Inflammatory macrophage treated with lipopolysaccharide for 4 hours (primary cell): ENCODE measurements at places on chromosomes 3 and 15.

- DNase-seq: no peak
Observed at GRCh38 chr3:54918516-54918915, 9.3 kb downstream of the LRTM1 start.

DNA sequence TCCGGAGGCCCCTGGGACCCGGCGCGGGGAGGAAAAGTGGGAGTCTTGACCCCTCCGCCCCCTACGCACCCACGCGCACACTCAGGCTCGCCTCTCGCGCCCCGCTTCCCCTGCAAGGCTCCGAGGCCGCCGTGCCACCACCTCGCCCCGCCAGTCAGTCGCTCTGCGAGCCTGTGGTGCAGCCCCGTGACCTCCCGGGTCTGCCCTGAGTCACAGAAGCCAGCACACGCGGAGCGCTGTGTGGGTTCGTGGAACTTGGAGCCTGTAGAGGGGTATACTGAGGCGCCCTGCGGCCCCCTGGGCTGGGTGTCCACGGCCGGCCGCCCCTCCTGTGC is 380 bp upstream of the ALS2CL start:
- DNase-seq: peak; percentile 69

GRCh38 chr15:87557881-87558280 is 698.7 kb downstream of the NTRK3 start:
- DNase-seq: no peak

GRCh38 chr15:39597751-39598185 is 16.9 kb downstream of the THBS1 start:
- DNase-seq: no peak

GRCh38 chr3:107894998-107895397 is 195.8 kb downstream of the CD47 start:
- DNase-seq: no peak

- DNase-seq: no peak
Observed at GRCh38 chr15:38193496-38193895, 59.1 kb upstream of the SPRED1 start.

- peak; percentile 56 for DNase-seq
Observed at GRCh38 chr3:14925729-14926591, 21.4 kb upstream of the NR2C2 start.

- no peak for DNase-seq
Observed at GRCh38 chr3:82416830-82417229, 655.4 kb upstream of the GBE1 start.

DNA sequence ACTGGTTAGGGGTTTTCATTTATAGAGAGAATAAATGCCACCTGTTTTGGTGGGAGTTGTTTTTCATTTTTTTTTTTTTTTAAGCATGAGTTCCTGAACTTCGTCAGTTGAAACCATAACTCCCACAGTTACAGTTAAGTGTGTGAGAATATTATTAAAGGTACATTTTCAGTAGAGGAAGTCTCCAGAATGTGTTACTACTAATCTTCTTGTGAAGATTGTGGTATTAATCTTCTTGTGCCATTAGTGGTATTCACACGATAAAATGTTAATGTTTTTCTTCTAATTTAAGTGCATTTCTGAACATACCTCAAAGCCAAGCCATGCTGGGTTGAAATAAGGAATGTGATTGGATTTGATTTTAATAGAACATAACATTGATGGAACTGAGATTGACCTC is 437.9 kb upstream of the GOLIM4 start:
- no peak for DNase-seq

DNA sequence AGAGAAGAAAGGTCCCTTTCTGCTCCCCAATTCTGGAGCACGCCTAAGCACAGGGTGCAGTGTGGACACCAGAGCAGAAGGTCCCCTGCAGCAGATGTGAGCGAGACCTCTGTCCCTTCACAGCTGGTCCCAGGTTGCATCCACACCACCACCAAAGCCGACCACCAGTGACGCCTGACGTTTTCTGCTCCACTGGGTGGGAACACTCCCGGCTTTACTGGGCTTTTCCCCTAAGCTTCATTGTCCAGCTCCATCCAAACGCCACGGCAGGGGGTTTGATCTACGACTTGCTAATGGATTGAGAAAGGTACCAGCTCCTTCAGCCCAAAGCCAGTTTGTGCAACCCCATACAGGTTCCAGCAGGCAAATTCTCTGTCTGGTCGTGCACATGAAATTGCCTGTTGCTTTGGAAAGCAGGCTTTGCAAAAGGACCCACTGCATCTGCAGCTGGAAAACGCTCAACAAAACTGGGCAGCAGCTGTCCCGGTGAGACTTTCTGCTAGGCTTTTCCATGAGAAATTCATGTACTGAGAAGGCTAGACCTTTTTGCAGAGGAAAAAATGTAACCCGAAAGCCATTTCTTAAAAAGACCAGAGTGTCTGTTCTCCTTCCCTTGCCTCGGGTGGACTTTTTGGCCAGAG is 31.1 kb downstream of the ADAMTS17 start:
- no peak for DNase-seq
